ENCODE measurements at places on chromosomes 1 and 21.

DNA sequence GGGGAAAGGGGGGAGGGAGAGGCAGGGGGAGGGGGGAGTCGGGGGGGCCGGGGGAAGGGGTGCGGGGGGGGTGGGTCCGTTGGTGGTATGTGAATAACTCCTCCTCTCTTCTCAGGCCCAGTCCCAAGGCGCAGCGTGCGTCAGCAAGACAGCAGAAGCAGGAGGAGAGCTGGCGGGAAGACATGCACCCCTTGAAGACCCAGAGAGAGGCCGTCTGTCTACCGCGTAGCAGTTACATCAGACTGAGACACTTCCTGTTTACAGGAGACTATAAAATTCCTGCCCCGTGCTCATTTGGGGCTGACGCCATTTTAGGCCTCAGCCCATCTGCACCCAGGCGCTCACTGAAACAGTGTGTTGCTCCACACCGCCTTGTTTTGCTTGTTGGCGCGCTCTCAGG is 55.3 kb downstream of the SETD4 start:
- no peak for DNase-seq

- no peak for DNase-seq
These were observed 37.6 kb upstream of the GORAB start for GRCh38 chr1:170494369-170494768.

- DNase-seq = no peak
These were observed 126.9 kb upstream of the GRIK3 start for GRCh38 chr1:37161171-37161570.

DNA sequence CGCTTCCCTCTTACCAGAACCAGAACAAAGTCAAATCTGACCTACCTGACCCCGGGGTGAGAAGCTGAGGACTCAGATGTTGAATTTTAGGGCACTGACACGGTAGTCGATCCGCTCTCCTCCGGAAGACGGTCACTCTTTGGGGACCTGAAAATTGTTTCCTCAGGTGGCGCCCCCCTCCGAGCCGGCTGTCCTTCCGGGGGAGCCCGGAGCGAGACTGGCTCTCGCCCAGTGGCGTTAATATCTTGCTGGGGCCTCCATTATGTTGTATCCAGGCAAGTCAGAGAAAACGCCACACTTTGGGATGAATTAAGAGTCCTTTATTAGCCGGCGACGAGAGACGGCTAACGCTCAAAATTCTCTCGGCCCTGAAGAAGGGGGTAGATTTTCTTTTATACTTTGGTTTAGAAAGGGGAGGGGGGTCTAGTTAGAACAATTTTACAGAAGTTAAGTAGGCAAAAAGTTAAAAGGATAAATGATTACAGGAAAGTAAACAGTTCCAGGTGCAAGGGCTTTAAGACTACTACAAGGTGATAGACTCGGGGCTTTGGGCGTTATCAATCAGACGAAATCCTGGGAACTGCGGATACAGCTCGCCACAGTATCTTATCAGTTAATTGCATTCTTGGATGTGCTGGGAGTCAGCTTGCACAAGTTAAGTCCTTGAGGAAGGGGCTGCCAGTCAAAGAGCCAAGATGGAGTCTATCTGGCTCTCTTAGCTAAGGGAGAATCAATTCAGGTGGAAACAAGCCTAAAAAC is 269.5 kb downstream of the DSCAM start:
- DNase-seq = no peak

DNA sequence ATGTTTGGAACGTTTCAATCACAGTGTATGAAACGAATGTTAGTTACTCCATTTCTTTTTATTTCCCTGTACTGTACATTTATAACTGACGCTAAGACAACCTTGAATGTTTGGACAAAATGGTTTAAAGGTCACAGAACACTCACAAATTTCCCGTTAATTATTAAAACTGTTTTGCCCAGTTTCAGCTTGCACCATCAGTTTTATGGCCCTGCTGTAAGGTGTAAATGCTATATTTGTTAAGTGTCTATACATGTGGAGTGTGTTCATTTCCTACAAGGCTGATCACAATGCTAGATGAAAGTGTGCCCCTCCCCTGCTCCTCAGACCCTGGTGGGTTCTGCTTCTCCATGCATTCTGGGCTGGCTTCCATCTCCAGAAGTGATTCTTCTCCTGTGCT is 57.9 kb upstream of the ETS2 start:
- no peak for DNase-seq

GRCh38 chr1:115531631-115532264 is 110.0 kb upstream of the VANGL1 start:
- no peak for DNase-seq

- no peak for DNase-seq
These were observed 249.4 kb upstream of the AJAP1 start for GRCh38 chr1:4404854-4405590.
